Frontal cortex (tissue), 4 donors: ENCODE measurements at places on chromosomes 4 and X.

GRCh38 chr4:153227469-153228075, 23.3 kb downstream of the TRIM2 start:
- DNase-seq, result no peak

- no peak for DNase-seq
These were observed 2.1 kb downstream of the OGT start for GRCh38 chrX:71534773-71535544.

DNA sequence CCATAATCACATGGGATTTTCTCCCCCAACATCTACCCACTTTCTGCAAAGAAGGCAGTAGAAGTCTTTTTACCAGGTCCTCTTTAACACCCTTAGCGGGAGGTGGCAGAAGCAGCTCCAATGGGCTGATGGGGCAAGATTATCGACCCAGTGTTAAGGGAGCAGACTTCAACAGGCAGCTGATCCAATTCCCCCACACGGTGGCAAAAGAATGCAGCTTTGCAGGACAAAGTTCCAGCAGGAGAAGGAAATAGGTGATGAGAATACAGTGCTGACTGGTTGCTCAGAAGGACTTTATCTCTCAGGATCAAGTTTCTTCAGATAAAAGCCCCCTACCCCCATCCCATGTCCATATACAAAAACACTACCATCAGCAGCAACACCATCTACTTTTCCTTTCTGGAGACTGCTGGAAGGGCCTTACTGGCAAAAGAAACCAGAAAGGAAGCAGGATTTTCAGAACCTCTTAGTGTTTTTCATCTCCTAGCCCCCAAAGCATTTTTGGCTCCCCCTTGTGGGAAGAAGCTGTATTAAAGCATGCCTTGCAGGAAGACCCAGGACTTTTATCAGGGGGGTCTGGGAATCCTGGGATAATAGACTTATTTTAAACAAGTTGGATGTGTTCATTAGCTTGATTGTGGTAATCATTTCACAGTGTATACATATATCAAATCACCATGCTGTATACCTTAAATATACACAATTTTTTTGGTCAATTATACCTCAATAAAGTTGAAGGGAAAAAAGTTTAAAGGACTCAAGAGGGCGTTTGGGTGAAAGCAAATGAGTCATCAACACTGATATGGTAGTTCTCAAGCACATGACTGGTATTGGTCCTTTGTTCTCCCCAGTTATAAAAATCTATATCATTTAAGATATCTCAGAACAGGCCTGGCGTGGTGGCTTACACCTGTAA, 146.4 kb downstream of the GPC3 start:
- DNase-seq, result peak; percentile 4

GRCh38 chr4:110159541-110159940, 38.9 kb downstream of the ELOVL6 start:
- no peak for DNase-seq

DNA sequence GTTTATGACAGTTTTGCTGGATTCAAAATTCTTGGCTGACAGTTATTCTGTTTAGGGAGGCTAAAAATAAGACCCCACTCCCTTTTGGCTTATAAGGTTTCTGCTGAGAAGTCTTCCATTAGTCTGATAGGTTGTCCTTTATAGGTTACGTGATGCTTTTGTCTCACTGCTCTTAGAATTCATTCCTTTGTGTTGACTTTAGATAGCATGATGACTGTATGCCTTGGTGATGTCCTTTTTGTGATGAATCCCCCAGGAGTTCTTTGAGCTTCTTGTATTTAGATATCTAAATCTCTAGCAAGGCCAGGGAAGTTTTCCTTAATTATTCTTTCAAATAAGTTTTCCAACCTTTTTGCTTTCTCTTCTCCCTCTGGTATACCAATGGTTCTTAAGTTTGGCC, 36.4 kb downstream of the DCLK2 start:
- no peak for DNase-seq

GRCh38 chr4:170248576-170248975, 158.8 kb upstream of the AADAT start:
- DNase-seq, result no peak

DNA sequence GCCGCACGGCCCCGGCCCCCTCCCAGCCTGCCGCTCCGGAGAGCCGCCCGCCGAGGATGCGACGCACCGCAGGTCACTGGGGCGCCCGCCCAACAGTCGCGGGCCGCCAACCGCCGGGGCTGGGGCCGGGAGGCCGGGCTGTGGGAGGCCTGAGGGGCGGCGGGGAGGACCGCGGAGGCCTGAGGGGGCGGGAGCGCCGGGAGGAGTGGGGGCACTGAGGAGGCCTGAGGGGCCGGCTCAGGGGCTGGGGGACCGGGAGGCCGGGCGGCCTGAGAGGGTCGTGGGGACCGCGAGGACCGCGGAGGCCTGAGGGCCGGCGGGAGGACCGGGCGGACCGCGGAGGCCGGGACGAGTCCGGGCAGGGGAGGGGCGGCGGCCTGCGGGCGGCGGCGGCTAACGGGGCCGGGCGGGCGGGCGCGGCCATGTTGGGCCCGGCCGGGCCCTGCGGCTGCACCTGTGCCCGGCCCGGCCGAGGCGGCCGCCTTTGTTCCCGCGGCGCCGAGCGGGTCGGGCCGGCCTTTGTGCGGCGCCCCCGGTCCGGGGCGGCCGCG, 353 bp downstream of the NSD2 start:
- DNase-seq, result peak; percentile 64

- no peak for DNase-seq
These were observed 651 bp downstream of the NXT2 start for GRCh38 chrX:109537324-109537665.

- DNase-seq, result no peak
These were observed 169.0 kb upstream of the MBNL3 start for GRCh38 chrX:132657876-132658275.

DNA sequence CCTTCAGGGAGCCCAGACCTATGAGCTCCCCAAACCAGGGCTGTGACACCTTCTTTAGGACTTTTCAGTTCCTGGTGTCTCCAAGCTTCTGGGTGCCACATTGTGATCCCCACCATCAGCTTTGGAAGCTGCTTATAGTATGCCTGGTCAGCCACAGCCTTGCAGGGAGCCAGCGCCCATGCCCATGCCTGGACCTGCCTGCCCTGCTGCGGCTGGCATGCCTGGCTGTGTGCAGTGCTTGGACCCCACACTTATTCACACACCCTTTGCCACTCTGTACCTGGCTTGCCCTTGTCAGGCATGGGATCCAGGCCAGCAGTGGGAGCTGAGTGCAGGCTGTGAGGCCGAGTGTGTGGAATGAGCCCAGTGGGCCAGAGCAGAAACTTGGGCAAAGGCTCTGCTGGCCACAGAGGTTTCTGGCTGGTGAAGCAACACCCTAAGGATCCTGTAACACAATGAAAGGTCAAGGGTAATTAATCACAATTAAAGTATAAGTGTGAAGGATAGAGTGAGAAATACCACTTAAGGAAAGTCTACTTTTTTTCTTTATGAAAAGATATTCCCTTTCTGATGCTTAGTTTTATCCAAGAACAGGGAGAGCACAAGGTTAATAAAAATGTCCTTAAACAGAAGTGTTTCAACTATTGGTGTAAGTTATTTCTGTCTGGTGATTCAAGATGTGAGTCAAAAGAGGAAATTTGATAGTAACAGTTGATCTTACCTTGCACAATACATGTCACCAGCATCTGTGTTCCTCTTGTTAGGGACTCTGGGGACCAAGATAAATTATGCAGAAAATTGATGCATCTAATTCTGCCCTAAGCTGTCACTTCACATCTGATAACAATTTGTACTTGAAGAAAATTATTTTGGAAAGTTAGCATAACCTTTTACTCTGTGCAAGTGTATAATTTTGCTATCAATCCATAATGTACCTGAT, 161.8 kb downstream of the FAM47A start:
- DNase-seq, result no peak

DNA sequence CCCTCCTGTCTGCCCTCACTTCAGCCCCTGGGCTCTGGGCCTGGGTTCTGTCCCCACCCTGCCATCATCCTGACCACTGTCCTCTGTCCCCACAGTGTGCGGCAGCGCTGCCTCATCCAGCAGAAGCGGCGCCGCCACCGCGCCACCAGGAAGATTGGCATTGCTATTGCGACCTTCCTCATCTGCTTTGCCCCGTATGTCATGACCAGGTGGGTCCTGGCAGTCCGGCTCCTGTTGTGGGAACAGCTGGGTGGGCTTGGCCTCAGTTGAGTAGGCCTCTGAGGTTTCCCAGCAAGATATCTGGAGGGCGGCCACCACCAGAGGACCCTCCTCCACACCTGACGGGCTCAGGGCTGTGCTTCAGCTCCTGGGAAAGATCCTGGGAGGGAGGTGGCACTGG, 2.2 kb downstream of the GPR78 start:
- no peak for DNase-seq

GRCh38 chr4:10721616-10722015, 37.0 kb upstream of the CLNK start:
- DNase-seq, result no peak

DNA sequence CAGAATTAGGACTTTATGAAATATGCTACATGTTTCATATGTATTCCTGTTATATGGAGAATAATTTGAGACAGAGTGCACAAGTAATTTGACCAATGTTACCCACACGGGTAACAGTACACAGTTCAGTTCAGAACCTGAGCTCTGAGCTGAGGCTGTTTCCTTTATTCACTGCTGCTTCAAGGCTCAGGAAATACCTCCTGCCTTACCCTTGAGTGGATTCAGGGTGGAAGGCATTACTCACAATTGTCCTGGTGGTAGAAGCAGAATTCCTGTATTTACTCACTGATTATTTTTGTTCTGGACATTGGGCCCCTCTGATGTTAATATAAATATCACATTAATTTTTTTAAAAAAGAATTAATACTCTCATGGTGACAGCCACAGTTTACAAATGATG, 73.5 kb upstream of the CAMK2D start:
- no peak for DNase-seq

DNA sequence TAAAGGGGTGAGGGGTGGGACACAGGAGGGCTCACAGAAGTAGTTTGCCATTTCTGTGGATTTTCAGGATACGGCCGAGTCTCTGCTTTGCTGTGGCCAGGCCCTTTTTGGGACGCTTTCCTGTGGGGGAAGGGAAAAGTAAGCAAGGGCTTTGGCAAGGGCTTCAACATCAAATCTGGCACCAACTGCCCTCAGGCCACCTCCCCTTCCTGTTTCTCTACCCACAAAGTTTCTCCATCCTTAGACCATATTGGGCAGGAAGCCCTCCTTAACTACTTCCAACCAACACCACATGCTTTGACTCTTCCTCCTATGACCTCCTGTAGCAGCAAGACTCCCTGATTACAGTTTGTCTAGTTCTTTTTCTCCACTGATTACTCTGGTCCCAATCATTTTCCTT, 105.1 kb downstream of the PHF8 start:
- DNase-seq, result no peak

DNA sequence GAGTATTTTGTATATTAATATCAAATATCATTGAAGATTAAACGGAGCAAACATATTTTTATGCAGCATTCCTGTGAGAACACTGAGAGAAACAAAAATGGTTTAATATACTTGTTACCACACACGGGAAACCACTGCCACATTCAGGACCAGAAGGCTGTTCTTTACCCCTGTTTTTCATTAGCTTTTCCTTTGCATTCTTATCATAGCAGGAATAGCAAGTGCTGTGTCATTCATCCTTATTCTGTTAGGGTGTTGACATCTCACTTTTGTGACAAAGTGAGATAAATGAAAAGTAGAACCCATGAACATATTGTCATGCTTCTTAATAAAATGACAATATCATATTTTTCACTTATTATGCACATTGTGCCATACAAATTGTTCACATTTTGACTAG, 212.4 kb upstream of the NDST4 start:
- no peak for DNase-seq

DNA sequence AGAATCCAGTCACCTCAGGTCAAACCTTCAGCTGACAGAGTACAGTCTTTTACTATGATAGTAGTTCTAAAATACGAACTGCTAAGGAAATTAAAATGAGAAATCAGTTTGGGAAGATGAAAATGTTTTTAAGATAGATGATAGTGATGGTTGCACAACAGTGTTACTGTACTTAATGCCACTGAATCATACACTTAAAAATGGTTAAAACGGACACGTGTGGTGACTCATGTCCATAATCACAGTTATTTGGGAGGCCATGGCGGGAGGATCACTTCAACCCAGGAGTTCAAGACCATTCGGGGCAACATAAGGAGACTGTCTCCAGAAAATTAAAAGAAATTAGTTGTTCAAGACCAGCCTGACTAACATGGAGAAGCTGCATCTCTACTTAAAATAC, 41.4 kb downstream of the ABHD18 start:
- no peak for DNase-seq

GRCh38 chr4:145299380-145300076, 119.1 kb upstream of the OTUD4 start:
- no peak for DNase-seq

- no peak for DNase-seq
These were observed 154.2 kb downstream of the AMELX start for GRCh38 chrX:11447418-11447817.

GRCh38 chr4:137116144-137116543, 416.1 kb downstream of the PCDH18 start:
- no peak for DNase-seq
